ENCODE measurements at places on chromosomes 1 and 21. TPM values are rescaled to one million over a fixed set of nuclear protein-coding genes. Genes with fewer than 3 reads are reported as not detected.

The ASCL5 gene
- total RNA-seq: not detected

DNA sequence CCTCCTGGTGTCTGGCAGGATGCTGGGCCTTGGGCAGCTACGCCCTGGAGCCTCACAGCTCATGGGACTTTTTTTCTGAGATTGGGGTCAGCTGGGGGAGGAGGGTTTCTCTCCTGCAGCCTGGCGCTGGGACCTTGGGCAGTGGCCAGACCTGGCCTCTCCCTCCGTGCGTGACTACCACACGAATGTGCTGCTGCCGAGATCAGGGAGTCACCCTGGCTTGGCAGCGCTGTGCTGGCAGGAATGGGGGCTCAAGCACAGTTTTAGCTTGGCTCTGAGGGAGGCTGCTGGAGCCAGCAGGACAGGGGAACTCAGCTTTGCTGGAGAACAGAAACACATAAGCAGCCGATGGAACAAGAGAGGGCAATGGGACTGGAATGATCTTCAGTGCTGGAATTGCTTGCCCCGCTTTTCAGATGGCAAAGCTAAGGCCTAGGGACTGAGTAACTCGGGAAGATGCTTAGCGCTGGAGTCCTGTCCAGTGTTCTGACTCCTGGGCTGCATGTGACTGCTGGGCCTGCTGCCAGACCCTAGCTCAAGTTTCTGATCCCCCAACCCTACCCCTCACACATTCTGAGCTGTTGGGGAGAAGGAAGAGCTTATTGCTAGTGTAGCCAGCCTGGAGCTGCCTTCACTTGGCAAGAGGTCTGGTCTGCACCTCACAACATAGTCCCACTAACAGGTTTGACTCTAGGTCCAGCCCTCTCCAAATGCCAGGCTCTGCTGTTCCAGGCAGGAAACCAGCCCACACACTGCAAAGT, 69.9 kb downstream of the NAV1 start:
- no peak for DNase-seq

DNA sequence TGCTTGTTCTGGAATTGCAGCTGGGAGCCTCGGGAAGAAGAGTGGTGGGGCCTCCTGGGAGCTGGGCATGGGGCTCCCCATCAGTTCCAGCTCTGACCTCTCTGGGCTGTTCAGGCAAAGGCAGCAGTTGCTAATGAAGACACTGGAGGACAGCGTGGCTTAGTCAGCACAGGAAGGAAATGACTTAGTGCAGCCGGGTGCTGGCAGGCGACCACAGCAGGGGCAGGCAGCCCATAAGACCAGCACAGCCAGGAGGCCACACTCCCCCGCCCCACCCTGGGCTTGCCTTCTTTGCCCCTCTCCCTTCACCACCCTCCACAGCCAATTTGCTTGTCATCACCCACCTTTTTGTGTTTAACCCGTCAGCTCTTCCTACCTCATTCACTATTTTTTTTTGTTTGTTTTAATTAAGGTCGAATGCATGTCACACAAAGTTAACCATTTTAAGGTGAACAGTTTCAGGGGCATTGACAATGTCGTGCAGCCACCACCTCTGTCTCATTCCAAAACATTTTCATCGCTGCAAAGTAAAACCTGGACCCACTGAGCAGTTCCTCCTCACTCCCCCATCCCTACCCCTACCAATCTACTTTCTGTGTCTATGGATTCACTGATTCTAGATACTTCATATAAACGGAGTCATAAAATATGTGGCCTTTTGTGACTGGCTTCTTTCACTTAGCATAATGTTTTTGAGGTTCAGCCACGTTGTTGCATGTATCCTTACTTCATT, 10.9 kb downstream of the OLIG2 start:
- DNase-seq: peak; percentile 25

The VASH2 gene
- 0.53 TPM for total RNA-seq

DNA sequence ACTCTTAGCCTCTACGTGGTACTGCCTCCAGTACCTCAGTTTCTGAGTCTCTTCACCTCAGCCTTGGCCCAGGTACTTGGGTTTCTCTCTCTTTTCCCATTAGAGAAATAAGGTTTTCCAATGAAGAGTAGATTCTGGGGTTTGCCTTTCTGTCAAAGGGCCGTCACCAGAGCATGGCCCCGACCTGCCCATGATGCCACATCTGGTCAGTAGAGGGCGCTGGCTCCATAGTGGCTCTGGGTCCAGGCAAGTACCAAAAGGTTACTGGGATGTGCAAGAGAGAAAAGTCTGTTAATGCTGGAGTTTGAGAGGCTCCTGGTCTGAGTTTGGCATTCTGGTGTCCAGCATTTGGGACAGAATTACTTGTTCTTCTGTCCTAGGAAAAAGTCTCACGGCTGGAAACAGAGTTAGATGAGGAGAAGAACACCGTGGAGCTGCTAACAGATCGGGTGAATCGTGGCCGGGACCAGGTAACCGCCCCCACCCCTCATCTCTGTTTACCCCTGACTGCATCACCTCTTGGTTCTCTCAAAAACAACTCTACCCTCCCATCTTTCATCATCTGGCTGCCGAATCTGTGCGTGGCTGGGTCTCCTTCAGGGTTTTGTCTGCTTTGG, 5.3 kb upstream of the TUFT1 start:
- DNase-seq: no peak

- DNase-seq: no peak
These were observed 22.3 kb downstream of the ZBTB8B start for GRCh38 chr1:32487182-32487581.

The ADPRS gene
- total RNA-seq: 50.9 TPM

GRCh38 chr1:62908168-62908695, 124.3 kb downstream of the ATG4C start:
- no peak for DNase-seq

DNA sequence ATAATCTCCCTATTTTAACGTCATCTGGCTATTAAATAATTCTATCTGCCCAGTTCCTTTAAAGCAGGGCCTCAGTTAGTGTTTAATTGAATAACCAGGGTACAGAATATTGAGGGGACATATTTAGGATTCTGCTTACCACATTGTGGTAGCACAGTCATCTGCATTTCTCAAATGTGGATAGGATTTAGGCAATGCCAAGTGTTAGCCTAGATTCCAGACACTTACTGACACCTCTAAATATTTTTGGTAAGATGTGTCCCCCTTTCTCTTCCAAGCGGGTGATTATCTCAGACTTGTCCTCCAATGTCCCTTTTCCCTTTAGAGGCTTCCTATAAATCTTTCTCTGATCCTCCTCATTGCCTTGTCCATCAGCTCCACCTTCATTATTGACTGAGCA, 160.8 kb upstream of the HOOK1 start:
- no peak for DNase-seq

GRCh38 chr1:208183977-208184911, 59.9 kb downstream of the PLXNA2 start:
- DNase-seq: no peak

DNA sequence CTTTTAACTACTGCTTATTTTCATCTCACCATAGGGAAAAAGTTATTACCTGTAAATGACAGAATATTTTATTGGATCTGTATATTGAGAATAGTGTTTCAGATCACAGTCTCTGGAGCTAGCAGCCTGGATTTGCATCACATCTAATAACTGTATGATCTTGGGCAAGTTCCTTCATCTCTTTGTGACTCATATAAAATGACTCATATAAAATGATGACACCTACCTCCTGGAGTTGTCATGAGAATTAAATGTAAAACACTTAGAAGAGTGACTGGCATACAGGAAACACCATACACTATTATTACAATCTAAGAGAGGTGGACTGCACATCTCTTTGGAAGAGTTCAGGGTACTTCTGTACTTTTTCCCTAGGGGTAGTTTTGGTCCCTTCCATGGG, 421.3 kb downstream of the NEGR1 start:
- DNase-seq: no peak

- DNase-seq: no peak
These were observed 7.1 kb upstream of the TBX19 start for GRCh38 chr1:168273575-168273974.

DNA sequence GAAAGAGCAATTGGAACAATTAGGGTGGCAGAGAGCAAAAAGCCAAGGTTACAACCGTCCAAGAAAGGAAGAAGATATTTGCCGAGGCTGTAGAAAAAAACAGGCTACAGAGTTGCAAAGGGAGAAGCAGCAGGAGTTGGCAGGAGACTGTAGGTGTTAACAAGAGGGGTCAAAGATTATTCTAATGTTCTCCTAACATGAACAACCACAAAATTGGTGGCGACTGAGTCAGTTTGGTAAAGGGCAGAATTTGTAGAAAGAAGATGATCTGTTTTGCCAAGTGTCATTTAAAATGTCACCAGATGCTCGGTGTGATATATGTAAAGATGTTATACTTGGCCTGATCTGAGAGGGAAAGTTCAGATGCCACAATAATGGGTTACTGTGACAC, 401 bp upstream of the PRUNE1 start:
- no peak for DNase-seq

DNA sequence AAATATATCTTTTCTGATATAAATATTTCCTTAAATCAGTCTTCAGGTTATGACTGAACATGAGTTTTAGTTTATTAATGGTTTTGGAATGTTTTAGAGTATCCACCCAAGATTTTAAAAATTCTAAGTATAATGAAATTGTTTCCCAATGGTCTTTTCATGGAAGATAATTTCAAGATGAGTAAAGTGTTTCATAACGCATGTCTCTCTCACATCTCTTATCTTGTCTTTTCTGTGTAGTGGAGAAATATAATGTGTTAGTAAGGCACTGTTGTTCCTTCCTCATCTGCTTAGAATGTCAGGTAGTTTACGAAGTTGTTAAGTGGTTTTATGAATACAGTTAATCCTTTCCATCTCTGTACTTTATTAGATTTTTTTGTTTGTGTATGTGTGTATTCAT, 49.6 kb downstream of the PLA2G4A start:
- DNase-seq: no peak

- no peak for DNase-seq
These were observed 30.5 kb downstream of the LRRC52 start for GRCh38 chr1:165574295-165574694.

The PEAR1 gene
- 62.6 TPM for total RNA-seq

The LENEP gene
- total RNA-seq: not detected

GRCh38 chr1:189513091-189513490, 964.6 kb downstream of the BRINP3 start:
- no peak for DNase-seq

The SELL gene
- total RNA-seq: 0.05 TPM

The KRTAP11-1 gene
- not detected for total RNA-seq

- no peak for DNase-seq
These were observed 189.0 kb downstream of the RUNX1 start for GRCh38 chr21:34859976-34860653.

DNA sequence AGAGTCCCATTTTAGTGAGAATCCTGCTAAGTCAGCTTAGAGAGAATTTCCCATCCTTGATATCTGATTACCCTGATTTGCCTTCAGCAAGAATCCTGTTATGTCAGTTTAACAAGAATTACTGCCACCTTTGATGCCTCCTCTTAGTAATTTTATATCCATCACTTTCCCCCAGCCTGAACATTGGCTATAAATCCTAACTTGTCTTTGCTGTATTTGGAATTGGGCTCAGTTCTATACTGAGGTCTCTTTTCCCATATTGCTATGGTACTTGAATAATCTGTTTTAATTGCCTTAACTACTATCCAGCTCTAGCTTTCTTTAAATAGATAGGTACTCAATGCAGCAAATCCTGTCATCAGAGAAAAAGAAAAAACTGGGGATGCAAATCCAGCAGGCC, 842.0 kb upstream of the ADAMTS5 start:
- no peak for DNase-seq

The GJA9 gene
- not detected for total RNA-seq

- DNase-seq: no peak
These were observed 5.0 kb downstream of the SYT11 start for GRCh38 chr1:155864393-155864792.

The CAPZA1 gene
- total RNA-seq: 259 TPM

GRCh38 chr1:162500805-162501204, 3.2 kb downstream of the UHMK1 start:
- DNase-seq: no peak

The OR14I1 gene
- total RNA-seq: not detected

The CFHR4 gene
- not detected for total RNA-seq

The DIO1 gene
- total RNA-seq: not detected

DNA sequence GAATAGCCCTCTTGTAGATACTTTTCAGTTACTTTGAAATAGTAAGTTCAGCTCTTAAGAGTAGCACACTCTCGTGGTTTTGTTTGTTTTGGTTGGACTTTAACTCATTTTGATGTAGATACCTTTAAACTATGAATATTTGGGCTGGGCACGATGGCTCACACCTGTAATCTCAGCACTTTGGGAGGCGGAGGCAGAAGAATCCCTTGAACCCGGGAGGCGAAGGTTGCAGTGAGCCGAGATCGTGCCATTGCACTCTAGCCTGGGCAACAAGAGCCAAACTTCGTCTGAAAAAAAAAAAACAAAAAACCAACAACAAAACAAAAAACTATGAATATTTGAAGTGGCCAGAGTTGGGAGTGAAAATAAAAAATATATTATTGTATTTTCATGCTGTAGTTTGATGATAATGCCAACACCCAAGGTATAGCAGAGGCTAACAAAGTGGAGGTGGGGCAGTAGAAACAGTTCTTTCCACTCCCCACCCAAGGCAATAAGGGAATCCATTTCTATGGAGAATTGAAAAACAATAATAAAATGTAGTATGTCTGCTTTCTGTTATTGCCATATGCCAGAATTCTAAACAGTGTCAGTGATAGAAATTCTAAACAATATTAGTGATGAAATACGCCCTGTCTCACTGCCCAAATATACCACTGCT, 1.7 kb downstream of the ZNF326 start:
- DNase-seq: no peak

- no peak for DNase-seq
These were observed 11.7 kb upstream of the MYOCOS start for GRCh38 chr1:171610385-171610784.

DNA sequence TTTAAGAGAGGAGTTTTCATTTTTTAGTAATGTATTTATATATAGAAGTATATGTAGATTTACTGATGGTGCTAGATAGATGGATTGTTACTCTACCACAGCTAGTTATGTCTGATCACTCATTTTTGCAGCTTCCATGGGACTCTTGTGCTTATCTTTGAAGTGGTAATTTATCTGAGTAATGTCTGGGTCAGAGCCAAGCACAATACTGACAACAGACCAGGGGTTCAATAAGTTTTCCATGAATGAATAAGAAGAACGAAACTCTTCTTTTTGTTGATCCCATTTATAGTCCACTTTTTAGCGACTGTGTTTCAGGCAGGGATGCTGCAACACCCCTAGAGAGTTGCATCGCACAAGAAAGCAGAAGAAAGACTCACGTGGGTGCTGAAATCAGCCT, 935.2 kb downstream of the PLA2G4A start:
- DNase-seq: no peak

The TMOD4 gene
- not detected for total RNA-seq

DNA sequence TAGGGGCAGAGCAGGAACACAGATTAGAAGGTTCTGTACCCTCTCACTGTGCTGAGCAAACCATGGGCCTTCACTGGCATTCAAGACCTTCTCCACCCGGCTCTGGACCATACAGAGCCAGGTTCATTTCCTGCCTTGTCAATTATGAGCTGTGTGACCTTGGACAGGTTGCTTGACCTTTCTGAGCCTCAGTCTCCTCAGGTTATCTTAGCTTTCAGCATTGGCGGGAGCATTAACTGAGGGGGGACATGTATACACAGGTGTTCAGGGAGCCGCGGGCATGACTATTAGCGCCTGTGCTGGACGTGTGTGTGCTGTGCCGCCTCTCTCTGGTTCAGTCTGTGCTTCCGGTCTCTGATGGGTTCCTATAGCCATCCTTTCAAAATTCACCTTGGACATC, 32.1 kb downstream of the HTR6 start:
- DNase-seq: no peak

All from glomerular endothelial cell (primary cell).